Amygdala (tissue), 56 donors: ENCODE measurements at places on chromosomes 3 and 15.

DNA sequence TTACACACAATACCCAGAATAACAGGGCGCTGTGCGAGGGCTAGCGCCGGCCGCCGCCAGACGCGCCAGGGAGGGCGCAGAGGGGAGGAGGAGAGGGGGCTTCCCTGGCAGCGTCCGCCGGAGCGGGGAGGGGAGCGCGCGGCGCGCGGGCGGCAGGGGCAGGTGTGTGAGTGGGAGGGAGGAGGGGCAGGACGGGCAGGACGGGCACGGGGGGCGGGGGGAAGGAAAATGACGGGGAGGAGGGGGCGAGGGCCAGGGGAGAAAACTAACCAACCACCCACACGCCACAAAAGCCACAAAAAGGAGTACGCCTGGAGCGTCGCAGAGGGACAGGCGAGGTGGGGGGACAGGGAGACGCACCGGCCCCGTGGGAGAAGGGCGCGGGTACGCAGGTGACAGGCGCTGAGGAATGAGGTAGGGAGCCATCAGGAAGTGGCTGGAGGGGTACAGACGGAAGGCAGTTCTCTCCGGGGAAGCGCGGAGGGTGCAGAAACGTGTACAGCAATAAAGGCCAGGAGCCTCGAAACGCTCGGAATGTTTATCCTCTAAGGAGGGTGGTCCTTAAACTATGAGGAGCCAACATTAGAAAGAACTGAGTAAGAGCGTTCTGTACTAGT is 610 bp upstream of the SATB1 start:
- peak; percentile 73 for DNase-seq

- DNase-seq, result no peak
Observed at GRCh38 chr3:112557976-112558375, 3.8 kb downstream of the ATG3 start.

DNA sequence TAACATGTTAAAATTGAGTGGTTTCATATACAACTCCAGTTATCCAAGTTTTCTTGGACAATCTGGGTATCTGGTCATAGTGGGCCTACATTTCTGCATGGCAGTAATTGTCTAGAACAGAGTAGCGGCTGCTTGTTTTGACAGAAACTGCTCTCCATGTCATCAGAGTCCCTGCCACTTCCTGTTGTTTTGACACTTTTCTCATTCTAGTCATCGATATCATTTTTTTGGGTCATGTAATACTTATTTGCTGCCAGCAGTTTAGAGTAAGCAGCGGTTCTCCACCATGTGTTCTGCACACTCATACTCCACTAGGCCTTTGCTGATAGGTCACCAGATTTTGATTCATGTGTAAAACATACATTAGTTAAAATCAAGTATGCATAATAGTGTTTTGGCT is 81.5 kb downstream of the SLC25A26 start:
- DNase-seq, result no peak

GRCh38 chr15:101501703-101502373 is 12.3 kb upstream of the PCSK6 start:
- peak; percentile 49 for DNase-seq

DNA sequence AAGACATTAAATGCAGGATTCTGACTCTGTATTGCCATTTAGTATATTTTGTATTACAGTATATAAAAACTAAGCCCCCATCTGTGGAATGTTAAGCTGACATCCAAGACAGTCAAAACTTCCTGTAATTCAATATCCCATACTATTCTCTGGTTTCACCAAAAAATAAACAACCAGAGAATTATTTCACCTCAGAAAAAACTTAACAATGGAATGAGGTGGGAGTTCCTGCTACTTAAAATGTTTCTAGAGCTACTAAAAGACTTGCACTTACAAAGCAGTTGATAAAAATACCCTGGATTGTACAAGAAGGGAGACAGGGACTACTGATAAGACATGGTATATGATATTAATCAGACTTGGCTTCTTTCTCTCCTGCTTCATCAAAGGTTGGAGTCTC is 8.3 kb downstream of the ARL13B start:
- no peak for DNase-seq

GRCh38 chr3:51358981-51359380 is 26.1 kb upstream of the MANF start:
- no peak for DNase-seq

GRCh38 chr15:84819291-84819768 is 2.2 kb downstream of the ALPK3 start:
- DNase-seq, result no peak

DNA sequence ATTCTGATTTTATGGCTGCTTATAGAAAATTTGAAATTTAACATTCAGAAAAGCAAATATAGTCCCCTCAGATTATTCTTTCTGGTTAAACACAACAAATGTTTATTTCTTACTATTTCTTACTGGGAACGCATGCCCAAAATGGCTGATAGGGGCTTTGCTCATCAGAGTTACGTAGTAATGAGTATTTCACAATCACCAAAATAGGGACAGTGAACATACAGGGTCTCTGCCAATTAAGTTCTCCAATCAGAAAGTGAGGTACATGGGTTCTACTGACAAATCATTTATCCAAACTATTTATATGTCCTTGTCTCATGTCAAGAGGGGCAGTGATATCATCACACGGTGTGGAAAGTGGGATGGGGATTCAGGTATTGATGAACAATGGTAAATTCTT is 154.5 kb downstream of the BCHE start:
- no peak for DNase-seq

GRCh38 chr15:67622110-67622509 is 79.6 kb downstream of the MAP2K5 start:
- DNase-seq, result no peak

- no peak for DNase-seq
Observed at GRCh38 chr15:83588441-83588840, 65.5 kb upstream of the ADAMTSL3 start.

DNA sequence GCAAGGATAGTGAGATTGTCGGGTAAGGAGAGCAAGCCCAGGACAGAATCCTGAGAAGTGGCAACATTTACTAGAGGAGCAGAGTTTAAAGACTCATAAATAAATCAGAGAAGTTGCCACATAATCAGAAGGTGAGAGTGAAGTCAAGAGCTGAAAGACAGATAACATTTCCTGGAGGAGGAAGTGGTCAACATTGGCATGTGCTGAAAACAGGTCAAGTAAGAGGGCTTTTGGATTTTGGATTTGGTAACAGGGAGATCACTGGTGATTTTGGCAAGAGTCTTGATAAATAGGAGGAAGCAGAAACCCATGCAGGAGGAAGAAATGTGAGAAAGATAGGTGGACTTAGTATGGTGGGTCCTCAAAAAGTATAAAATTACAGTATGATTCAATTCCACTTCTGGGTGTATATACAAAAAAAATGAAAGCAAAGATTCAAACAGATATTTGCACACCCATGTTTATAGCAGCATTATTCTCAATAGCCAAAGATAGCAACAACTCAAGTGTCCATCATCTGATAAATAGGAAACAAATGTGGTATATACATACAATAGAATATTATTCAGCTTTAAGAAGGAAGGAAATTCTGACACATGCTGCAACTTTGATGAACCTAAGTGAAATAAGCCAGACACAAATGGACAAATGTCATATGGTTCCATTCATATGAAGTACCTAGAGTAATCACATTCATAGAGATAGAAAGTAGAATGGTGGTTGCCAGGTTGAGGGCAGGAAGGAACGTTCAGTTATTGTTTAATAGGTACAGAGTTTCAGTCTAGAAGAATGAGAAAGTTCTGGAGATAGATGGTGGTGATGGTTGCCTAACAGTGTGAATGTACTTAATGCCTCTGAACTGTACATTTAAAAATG is 27.3 kb upstream of the MBNL1 start:
- no peak for DNase-seq

DNA sequence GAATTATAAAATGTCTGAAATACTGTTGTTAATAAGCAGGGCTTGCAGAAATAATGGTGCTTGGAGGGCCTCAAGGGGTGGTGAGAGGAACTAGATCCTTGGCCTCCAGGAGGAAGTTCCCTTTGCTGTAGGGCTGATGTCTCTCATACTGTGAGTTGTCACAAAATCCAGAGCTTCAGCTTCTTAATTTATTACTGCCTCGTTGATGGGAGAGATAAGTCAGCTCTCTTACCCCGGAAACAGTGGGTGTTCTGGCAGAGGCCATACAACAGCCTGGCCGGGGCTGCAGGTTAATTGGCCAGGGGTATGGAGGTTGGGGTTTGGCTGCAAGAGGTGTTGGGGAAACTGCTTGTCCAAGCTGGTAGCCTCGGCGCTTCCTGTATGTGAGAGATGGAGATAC is 15.5 kb downstream of the MAPKAPK3 start:
- DNase-seq, result no peak

- no peak for DNase-seq
Observed at GRCh38 chr3:38027466-38028465, 1.7 kb downstream of the PLCD1 start.

GRCh38 chr3:80263260-80263659 is 495.5 kb upstream of the ROBO1 start:
- no peak for DNase-seq

DNA sequence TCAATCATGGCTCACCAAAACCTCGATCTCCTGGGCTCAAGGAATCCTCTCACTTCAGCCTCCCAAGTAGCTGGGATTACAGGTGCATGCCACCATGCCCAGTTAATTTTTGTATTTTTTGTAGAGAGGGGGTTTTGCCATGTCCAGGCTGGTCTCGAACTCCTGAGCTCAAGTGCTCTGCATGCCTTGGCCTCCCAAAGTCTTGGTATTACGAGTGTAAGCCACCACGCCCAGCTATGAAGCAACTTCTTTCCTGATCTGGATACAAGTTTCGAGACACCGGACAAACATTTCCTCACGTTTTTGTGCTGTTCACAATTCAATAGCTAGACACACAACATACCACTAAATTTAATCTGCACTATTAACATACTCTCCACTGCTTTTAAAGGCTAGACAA is 3.4 kb upstream of the SYNM start:
- no peak for DNase-seq

GRCh38 chr3:51715231-51715976 is 8.5 kb downstream of the GRM2 start:
- no peak for DNase-seq

DNA sequence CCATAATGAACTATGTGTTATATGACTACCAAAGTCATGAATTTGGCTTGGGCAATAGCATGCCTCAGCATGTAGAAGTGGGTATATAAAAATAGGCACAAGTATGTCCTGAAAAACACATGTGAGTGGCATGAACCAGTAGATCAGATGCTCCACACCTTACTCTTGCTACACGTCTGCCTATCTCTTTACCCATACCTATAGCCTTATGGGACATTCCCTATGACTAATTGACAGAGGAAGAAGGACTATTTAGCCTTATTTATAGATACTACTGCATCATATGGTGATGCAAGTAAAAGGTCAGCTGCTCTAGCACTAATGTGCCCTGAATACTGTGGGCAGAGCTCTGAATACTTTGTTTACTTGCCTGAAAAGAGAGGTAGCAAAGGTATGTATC is 81.0 kb upstream of the ZPLD1 start:
- no peak for DNase-seq

GRCh38 chr3:58998476-58999117 is 51.2 kb downstream of the CFAP20DC start:
- no peak for DNase-seq

DNA sequence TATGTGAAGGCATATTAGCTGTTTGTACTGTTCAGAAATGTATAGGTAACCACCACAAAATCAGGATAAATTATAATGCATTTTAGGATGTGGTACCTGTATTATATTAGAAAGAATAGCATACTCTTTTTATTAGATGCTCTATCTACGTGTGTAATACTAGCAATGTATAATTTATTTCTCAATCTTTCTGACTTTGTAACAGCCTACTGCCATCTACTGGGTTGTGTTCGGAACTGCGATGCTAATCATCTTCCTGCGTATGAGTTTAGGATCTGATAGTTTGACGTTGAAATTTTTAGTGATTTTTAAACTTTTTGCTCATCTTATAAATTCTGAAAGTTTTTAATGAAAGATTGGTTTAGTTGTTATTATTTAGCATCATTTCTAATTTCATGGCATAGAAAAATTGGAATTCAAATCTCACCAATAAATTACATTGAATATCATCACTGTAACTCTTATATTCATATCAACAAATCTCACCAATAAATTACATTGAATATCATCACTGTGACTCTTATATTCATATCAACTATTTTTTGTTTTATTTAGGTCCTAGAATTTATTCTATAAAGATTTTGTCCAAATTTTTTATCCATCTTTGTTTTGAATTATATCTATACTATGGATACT is 322.7 kb upstream of the ZNF717 start:
- no peak for DNase-seq

DNA sequence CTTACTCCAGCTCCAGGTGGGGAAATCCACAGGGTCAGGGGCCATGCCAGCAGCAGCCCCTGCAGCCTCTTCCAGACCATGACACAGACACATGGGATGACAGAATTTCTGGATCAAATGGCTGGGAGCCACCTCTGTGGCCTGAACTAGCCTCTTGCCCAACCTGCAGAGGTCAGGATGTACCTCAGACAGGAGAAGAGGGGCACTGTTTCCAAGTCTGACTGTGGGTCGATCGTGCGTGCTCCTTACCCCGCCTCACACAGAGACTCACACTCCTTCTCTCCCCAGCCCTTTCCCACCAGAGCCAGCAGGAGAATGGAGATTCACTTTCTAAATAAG is 131.9 kb downstream of the FAM43A start:
- DNase-seq, result no peak

DNA sequence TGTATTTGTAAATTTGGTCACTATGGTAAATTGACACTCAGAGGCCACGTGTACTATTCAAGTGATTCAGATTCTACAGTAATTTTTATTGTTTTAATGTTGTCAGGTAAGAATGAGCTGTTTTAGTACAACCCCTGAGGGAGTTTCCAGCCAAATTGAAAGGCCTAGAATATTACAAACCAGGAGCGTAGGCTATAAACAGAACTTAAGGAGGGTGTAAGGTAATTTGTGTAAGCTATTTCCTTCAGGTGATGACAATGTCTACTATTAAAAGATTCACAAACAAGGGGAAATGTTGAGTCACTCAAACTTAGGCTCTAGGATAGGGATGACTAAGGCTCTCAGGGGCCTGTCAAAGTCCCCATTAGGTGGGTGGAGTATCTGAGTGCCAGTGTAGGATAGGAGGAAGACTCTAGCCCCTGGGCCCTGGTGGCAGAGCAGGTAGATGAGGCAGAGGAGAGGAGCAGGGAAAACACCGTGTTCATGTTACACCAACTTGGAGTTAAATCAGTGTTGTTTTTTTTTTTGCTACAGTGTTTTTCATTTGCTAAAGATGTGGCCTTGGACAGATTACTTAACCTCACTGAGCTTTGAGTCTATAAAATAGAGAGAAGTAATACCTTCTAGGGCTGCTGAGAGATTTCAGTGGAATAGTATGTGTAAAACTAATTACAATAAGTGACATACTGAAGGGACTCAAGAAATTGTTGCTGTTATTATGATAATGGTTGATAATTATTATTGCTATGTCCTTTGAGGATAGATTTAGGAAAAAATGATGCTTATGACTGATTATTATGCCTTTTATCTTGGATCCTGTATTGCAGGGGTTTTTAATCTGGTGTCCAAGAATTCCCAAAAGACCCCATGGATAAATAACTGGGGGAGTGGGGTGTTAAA is 10.3 kb downstream of the TM4SF1 start:
- no peak for DNase-seq
